ENCODE measurements at places on chromosomes 2 and 18.

GRCh38 chr18:74081966-74082741 is 65.5 kb downstream of the FBXO15 start:
- DNase-seq: no peak

DNA sequence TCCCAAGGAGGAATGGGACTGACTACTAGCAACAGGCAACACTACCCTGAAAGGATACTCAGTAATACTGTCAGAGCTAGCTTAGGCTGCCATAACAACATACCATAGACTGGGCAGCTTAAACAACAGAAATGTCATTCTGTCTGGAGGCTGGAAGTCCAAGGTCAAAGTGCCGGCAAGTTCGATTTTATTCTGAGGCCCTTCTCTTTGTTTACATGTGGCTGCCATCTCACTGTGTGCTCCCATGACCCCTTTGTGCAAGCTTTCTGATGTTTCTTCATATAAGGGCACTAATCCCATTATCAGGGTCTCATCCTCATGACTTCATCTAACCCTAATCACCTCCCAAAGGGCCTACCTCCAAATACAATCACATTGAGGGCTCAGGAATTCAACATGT is 30.7 kb upstream of the SCG2 start:
- DNase-seq: no peak

DNA sequence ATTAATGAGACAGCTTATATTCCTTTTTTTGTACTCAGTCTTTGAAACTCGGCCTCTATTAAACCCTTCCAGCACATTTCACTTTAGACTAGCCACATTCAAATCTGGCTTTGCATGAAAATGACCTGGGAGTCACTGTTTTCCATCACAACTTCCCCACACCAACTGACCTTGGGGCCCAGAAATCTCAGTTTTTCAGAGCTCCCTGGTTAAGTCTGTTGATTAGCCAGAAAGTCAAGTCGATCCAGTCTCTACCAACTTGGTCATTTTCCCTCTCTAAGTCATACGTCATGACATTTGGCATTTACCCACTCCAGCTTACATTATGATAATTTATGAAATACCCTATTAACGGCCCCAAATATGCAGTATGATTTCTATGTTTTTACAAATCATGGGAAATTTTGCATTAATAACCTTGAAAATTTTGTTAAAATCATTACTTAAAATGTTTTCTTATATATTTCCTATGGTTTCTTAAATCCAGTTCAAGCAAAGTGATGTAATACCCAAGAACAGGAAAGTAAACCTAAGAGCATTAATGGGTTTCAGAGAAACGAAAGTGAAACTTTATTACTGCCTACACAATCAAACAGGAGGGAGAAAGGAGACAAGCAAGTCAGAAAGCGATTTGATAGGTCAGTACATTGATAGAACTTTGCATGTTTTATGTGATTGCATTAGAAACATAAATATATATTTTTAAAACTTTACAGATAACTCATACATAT is 77.1 kb downstream of the SPATS2L start:
- DNase-seq: no peak

GRCh38 chr2:71792926-71793761 is 339.8 kb downstream of the DYSF start:
- DNase-seq: no peak

GRCh38 chr2:177306550-177306949 is 42.0 kb upstream of the NFE2L2 start:
- DNase-seq: no peak

DNA sequence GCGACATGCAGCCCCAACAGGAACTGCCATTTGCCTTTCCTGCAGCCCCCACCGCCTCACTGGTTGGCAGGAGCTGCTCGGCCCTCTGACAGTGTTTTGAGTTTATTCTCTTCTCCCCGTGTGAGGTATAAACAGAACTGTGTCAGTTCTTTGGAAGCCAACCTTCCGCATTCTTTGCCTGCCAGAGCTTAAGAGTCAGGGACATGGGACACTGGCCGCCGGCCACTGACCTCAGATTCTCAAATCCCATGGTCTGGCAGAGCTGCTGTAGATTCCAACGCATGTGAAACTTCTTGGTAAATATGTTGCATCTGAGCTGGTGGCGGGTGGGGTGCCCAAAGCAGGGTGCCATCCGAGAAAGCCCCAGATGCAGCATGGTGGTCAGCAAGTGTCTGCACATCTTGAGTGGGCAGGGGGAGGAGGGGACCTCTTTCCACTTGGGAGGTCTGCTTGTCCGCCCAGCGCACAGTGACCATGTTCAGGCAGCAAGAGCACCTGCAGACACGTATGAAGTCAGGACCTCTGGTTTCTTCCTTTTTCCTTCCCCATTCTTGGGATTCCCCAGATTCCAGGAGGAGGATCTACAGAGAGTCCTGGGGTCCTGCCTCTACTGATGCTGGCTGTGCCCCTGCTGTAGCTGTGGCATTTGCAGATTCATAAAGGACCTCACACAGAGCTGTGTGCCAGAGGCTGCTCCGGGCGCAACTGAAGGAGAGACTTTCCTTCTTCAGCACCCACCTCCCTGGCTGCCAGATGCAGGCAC is 23.8 kb downstream of the ASB18 start:
- no peak for DNase-seq

DNA sequence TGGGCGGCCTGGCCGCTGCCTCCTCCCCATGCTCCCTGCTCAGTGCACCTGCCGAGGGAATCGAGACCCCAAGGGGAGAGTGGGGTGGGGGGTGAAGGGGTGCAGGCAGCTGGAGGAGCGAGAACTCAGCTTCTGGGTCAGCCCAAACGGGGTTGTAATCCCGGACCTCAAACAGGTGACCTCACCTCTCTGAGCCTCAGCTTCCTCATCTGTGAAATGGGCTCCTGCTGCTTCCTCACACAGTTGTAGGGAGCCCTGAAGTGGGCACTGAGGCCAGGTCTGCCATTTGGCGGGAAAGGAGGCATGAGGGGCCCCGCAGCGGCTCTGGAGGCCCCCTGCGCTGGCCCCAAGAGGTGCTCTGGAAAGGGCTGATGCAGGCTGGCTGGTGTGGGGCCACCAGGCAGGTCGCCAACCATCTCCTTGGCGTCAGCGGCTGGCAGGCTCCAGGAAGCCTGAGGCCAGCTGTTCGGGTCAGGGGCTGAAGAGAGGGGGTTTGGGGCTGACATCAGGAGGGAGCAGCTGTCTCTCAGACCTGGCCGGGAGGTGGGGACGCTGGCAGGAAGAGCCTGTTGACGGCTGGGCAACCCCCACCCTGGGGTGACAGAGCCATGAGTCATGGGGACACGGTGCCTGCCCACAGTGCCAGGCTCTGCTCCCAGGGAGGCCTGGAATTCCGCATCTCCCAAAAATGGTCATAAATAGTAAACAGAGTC is 4.9 kb downstream of the KLHL30 start:
- DNase-seq: no peak

Data from NCI-H1694 (cell line).